ENCODE measurements at places on chromosomes 1 and 21.
A peak's percentile ranks its signal among the peaks of the same experiment; 100 is the strongest.

DNA sequence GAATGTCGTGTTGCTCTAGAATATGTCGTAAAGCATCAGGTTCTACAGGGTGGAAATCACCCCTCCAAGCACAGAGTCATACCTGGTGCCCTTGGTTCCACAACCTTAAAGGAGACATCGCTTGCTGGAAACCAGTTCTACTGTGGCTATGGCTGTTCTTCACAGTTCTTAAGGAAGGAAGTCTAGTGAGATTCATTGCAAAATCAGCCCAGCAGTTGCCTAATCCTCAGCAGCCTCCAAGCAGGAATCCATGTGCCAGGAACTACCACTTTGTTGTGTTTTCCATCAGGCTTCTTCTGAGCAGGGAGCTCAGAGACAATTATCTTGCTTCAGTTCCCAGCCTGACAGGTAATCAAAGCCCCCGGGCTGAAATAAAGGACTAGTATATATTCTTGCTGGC is 45.0 kb upstream of the SLC35F3 start:
- no peak for DNase-seq

DNA sequence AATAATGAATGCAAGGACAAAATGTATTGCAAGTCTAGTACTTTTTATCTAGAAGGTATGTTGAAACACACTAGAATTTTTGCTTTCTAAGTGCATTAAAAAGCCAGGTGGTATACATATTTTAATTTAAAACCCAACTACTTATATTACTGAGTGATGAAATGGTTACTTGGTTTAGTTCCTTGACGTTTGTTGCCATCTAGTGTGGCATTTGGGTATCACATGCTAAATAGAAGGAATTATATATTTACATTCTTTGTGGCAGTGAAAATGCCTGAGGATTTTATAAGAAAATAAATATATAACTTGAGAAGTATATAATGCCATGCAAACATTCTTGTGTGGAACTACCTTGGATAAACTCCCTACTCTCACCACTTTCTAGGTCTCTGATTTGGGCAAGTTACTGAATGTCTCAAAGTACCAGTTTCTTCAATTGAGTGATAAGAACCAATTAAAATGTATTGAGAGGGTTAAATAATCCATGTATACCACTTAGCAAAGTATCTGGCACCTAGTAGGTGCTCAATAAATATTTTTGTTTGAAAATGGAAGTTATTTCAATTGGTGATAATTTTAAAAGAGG is 69.6 kb downstream of the SDCCAG8 start:
- peak; percentile 42 for DNase-seq

- no peak for DNase-seq
These were observed 1.8 kb upstream of the PTTG1IP start for GRCh38 chr21:44875316-44875700.

GRCh38 chr1:56135069-56135863 is 444.1 kb downstream of the PLPP3 start:
- no peak for DNase-seq

GRCh38 chr1:184492536-184492935 is 105.7 kb downstream of the C1orf21 start:
- no peak for DNase-seq

DNA sequence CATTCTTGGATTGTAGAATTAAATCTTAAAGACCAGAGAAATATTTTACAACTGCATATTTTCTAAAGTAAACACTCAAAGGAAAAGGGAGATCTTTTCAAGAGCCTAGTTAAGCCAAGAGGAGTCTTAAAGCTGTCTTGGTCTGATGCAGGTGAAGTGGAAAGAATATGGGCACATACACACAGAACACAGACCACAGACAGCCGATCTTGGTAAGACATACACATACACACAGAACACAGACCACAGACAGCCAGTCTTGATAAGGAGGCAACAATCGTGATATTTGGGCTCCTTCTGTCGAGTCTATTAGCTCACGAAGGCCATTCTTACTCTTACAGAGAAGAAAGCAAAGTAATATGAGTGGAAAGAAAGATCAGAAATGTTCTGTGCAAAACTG is 1153.9 kb upstream of the TMPRSS15 start:
- no peak for DNase-seq

- peak; percentile 72 for DNase-seq
These were observed 45.5 kb downstream of the SNRPE start for GRCh38 chr1:203906932-203907331.

DNA sequence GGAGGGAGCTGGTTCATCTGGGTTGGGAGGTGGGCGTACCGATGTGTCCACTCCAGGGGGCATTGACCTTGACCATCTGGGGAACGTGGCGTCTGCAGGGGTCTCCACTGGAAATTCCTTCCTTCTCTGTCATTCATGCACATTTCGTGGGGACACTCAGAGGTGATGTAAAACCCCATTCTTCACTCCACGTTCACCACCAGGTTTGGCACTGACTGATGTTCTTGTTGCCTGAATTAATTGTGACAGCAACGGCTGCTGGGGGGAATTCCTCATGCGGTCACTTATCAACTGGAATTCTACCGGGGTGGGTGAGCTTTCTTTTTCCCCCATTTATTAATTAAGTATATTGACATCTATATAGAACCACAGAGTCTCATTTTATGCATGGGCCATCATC is 18.1 kb upstream of the POFUT2 start:
- no peak for DNase-seq

DNA sequence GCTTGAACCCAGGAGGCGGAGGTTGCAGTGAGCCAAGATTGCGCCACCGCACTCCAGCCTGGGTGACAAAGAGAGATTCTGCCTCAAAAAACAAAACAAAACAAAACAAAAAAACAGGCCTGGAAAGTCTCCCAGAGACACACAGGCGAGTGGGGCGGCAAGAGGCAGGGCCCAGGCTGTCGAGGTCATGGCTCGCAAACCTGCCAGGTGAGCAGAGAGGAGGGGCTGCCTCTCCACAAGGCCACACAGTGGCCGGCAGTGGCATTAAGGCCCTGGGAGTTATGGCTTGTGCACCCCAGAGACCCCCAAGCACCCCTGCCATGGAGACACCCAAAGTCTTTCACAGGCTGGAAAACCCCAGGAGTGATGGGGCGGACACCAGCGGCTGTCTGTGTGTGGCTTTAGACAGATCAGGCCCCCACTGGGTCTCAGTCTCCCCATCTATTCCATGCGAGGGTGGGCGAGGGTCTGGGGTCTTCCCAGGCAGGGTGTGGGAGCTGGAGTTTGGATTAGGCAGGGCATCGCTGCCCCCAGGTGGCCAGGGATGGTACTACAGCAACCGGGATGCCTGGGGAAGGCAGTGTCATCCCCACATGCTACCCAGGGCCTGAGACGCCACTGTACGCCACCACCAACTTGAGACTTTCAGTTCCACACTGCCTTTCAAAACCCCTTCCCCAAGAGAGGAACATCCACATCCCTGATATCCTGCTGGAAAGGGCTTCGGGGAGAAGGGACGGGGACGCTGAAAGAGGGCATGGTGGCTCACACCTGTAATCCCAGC is 7.3 kb upstream of the CTRC start:
- no peak for DNase-seq

DNA sequence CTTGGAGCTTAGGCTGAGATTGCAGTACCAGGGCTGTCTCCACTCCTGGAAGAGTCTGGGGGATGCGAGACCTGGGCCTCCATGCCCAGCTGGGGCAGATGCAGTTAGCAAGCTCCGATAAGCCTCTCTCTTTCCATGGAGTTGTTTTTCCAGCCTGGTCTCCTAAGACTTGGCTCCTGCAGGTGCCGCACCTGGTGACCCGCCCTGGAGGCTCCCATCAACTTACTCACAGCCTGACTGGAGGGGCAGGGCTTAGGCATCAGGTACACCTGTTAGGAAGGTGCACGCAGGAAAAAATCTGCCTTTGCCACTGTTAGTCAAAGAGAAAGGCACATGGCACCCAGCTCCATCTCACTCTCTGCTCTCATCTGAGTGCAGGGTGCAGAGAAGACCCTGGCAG is 198.1 kb upstream of the TMEM51 start:
- DNase-seq, result no peak

DNA sequence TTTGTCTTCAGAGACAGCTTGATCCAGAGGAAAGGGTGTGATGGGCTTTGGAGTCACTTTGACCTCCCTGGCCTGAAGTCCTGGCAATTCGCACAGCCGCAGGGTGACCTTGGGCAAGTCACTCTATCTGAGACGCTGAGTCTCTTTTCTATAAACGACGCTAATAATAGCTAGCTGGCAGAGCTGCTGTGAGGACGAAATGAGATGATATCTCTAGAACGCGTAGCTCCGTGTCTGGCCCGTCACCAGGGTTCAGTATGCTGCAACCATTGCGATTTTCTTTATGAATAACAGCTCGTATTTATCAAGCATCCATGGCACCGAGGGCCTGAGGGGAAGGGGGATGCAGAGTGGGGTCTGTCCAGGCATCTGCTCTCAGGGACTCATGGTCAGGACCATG is 58.7 kb downstream of the IGSF21 start:
- DNase-seq, result no peak

GRCh38 chr1:200670242-200671118 is 773 bp upstream of the DDX59 start:
- no peak for DNase-seq

GRCh38 chr1:93344886-93345632 is 648 bp upstream of the DR1 start:
- DNase-seq, result no peak

DNA sequence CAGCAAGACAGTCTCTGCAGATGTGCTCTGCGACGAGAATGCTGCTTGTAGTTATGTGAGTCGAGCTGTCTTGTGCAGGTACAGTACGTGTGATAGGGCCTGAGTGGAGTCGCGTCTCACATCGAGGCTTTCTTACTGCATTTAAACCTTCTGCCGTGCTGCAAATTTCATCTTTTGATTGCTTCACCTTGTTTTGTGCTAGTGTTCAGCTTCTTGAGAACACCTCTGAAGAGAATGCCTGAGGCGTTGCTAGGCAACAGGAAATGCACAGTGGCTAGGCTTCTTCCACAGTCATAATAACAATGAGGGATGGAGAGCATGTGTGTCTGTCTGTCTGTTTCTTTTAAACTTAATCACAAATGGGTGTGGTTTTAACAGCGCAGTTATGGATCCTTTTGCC is 52.9 kb downstream of the MRPS6 start:
- peak; percentile 55 for DNase-seq

GRCh38 chr1:245978915-245979314 is 528.2 kb downstream of the SMYD3 start:
- DNase-seq, result no peak

DNA sequence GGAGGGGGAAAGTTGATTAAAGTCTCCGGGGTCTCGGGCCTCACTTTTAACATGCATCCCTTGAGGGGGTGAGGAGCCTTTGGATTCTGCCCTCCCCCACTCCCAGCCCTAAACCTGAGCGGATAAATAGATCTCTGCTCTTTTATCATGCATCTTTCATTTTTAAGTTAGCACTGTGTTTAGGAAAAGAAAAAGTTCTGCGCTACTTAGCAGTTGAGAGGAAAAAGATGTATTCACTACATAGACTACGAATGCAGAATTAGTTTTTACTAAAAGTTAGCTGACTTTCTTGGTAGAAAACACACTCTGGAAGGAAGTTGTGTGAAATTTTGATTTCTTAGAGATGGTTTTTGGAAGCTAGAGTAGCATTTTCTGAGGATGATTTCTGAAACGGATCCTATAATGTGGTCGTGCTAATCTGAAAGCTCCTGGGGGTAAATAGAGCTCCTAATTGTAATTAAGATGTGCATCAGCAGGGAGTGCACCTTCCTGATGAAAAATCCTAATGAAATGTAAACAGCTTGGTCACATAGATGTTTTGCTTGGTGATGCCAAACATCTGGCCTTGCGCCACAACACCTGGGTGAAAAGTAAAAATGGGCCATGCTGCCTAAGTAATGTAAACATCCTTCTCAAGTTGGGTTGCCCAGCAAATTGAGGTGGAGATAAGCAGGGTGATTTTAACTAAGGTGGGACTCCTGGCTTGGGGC is 1.8 kb downstream of the ROR1 start:
- no peak for DNase-seq

- peak; percentile 48 for DNase-seq
These were observed 8.6 kb downstream of the YBEY start for GRCh38 chr21:46294647-46295176.

DNA sequence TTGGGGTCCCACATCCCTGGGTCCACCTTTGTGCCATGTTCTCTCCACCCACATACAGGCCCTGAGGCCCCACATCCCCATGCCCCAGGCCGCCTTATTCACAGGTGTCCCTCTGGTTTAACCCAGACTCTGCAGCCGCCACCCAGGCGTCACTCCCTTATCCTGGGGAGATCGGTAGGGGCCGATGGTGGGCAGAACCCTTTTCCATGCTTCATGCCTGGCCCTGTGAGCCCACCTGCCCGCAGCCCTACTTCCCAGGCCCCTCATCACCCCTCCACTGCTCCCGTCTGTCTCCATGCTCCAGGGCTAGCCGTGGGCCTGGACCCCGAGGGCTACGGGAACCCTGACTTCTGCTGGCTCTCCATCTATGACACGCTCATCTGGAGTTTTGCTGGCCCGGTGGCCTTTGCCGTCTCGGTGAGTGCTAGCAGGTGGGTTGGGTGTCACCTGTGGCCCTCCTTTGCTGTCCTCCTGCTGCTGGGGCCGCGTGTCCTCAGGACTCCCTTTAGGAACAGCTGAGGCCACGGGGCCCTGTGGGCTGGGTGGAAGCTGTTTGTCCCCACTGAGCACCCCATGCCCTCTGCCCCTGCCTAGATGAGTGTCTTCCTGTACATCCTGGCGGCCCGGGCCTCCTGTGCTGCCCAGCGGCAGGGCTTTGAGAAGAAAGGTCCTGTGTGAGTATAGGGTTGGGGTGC is 12.2 kb downstream of the PSRC1 start:
- DNase-seq, result no peak

GRCh38 chr1:202264726-202265125 is 71.1 kb downstream of the LGR6 start:
- DNase-seq, result no peak

DNA sequence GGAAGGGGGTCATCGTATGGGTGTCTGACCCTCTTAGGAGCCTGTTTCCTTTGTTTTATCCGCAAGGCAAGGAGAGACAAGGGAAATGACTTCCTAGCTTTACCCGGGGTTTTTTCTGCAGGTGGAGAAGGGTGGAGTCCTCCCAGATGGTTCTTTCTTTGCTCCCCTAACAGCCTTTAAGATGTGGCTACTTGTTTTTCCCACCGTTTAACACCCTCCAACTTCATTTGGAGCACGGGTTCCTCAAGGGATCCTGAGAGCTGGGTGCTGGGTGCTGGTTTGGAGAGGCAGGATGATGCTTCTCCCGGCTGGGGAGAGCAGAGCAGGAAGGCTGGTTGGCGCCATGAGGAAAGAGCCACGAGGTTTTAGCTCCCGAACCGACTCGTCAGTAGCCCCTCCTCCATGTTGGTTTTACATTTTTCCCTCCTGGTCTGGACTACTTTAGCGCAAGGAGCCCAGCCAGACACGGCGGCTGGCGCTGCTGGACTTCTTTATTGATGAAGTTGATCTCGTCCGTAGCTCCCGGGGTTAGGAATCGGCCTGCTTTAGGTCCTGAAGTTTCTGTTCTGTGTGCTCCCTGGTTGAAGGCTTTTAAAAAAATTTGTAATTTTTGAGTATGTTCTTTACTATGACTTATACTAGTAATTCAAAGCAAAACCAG is 1.4 kb downstream of the UCK2 start:
- peak; percentile 53 for DNase-seq

DNA sequence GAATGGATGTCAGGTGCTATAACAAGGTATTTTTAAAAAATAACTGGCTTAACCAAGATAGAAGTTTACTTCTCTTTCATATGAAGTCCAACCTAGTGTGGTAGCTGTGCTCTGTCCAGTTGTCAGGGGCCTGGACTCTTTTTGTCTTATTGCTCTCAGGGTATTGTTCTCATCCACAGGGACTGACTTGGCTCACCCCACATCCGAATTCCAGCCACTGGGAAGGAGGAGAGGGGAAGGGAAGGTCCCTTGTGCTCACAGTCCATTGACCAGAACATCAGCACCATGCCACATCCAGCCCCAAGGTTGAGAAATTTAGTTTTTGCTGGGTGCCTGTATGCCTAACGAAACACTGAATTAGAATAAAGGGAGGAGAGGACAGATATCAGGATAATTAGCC is 8.7 kb downstream of the EEIG2 start:
- DNase-seq, result no peak
